ENCODE measurements at places on chromosomes 5 and 9.

DNA sequence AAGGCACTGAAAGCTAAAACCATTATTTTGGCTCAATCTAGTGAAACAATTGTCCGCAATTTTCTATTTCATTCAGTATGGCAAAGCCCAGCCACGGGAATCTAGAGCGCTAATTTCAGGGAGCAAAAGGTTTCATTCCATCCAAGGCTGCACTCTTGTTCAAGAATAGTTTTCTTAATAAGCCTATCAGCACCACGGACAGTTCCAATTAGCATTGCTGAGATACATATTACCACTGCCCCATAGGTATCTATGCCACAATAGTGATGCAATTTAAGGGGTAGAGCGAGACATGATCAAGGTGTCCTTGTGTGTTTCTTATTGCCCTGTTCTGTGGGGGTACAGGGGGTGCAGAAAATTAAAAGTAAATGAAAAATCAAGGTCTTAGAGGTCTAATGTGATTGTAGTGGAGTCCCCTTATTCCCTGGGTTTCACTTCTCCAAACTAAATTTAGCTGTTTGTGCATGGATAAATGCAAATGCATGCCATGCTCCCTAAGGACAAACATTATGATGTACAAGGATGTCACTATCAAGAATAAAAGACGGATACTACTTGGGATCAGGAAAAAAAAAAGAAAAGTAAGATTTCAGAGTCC is 45.5 kb downstream of the SPOCK1 start:
- no peak for DNase-seq

- DNase-seq = no peak
Observed at GRCh38 chr9:95085861-95086563, 231.5 kb downstream of the FANCC start.

GRCh38 chr5:135707302-135707701 is 127.2 kb upstream of the SLC25A48 start:
- no peak for DNase-seq

DNA sequence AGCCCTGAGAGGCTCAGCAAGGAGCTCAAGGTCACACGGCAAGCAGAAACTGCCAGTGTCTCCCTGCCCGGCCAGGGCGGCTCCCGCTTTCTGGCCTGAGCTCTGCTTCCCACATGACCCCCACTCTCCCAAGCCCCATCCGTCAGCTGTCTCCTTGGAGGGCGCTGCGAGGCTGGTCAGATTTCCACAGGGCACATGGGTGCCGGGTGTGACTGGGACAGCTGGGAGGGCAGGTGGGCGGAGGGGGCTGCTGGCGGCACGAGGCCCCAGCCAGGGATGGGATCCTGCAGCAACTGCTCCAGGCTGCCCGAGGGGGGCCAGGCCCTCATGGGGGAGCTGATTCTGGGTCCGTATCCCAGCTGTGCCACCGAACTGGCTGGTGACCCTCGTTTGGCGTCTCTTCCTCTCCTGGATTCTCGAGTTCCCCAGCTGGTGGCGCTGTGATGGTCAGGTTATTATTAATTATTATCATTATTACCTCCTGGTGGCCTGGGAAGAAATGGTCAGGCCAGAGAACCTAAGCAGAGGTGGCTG is 12.9 kb upstream of the WDR38 start:
- no peak for DNase-seq

DNA sequence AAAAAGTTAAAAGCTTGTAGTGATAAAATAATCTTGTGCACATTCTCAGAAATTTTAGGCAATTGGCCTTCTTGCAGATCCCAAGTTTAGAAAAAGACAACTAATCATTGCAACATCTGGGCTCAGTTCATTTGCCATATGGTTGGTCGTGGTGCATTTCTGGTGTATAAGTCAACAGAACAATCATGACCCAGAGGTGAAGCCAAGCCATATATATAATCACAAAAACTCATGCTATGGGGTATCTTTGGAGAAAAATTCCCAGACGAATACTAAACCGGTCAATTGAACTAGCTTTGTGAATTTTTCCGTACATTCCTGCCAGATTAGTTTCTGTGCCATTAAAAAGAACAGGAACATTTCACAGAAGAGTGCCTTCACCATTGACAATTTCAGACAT is 50.3 kb downstream of the FYB1 start:
- DNase-seq = no peak

GRCh38 chr5:26121338-26121737 is 917.0 kb downstream of the CDH9 start:
- no peak for DNase-seq

- no peak for DNase-seq
Observed at GRCh38 chr9:77997611-77998284, 33.9 kb downstream of the GNAQ start.

DNA sequence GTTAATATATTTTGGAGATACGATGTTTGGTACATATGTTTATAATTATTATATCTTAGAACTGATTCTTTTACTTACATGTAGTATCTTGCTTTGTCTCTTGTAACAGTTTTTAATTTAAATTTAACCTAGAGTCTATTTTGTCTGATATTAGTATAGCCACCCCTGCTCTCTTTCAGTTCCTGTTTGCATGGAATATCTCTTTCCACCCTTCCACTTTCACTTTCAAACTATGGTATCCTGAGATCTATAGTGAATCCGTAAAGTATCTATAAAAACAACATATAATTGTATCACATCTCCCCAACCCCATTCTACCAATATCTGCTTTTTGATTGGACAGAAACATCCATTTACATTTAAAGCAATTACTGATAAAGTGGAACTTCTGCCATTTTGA is 7.2 kb downstream of the IRGM start:
- no peak for DNase-seq

DNA sequence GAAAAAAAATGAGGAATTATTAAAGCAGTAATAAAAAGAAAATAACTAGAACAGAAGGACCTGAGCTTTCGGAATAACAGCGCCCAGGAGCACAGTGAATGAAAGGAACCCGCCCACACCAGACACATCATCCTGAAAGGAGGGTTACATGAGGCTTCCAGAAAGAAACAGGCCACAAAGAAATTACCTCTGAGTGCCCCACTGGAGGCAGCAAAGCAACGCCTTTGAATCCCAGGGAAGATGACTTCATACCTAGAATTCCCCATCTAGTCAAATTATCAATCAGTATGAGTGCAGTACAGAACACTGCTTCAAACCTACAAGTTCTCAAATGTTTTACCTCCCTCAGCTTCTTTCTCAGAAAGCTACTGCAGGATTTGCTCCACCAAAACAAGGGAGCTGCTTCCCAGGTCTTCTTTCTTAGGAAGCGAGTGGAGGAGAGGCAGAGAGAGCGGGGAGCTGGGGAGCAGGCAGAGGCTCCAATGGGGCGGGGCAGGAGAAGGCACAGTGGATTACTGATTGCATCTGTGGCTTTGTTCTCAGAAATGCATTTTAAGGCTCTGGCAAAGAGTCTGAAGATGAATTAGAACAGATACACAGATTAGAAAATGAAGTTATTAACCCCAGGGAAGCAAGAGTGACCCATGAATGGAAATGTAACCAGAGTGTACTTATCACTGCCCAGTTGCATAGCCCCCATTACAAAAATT is 87.1 kb downstream of the SEMA4D start:
- DNase-seq = no peak

- DNase-seq = no peak
Observed at GRCh38 chr5:66139318-66139712, 4.8 kb upstream of the SREK1 start.

- DNase-seq = no peak
Observed at GRCh38 chr5:116361171-116361967, 213.3 kb downstream of the SEMA6A start.

- DNase-seq = no peak
Observed at GRCh38 chr5:65832152-65832551, 94.2 kb upstream of the ERBIN start.

- no peak for DNase-seq
Observed at GRCh38 chr5:65984098-65984885, 57.9 kb downstream of the ERBIN start.

DNA sequence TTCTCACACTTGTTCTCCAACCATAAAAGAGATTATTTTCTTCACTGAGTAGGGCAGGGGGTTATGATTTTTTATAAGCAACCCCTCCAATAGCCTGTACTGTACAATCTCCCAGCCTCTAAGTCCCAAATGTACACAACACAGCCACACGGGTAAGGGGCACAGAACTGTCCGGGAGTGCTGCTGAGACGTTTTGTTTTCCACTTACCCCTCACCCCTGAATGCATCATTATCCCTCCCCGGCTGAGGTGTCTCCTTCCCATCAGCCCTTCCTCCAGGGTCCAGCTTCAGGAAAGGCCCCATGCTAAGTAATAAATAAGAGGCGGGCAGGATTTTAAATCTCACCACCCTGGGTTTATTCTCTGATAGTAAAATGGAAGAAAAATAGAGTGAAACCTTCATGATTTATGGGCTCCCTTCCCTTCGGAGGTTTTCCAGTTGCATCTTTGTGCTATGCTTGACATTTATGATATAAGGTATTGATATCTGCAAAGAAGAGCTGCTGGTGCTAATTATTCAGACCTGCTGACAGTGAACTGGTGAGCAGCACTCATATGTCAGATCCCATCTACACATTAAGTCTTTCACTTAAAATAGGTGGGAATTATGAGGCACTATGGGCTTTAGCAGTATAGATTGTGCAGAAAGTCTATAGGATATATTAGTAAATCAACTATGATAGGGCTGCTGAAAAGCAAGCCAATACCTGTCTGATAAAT is 67.2 kb upstream of the MEGF10 start:
- DNase-seq = no peak

DNA sequence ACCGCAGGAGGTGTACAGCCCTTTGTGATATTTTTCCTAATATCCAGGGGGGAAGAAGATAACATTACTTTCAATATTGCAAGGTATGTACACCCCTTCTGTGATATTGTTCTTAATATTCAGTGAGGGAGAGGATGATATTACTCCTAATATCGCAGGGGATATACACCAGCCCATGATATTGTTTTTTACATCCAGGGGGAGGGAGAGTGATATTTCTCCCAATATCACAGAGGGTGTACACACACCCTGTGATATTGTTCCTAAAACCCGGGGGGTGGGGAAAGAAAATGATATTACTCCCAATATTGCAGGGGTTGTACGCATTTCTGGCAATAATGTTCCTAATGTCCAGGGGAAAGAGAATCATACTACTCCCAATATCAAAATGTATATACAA is 58.0 kb upstream of the SLC25A48 start:
- no peak for DNase-seq

DNA sequence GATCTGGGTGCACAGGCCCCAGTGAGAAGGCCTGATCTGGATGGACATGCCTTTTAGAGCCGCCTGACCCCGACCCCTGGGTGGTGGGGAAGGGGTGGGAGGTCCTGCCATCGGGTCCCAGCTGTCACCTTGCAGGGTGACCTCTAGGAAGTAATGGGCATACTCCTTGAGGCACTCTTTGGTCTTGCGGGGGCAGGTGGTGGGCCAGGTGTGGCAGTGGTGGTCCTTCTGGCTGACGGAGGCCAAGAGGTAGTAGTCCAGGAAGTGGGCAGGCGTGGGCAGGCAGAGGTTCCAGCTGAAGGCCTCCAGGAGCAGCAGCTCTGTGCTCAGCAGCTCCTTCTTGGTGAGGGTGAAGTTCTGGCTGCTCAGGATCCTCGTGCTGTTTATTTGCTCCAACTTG is 30.0 kb downstream of the FABP6 start:
- DNase-seq = no peak

GRCh38 chr5:29134418-29134817 is 2059.1 kb upstream of the CDH6 start:
- no peak for DNase-seq

DNA sequence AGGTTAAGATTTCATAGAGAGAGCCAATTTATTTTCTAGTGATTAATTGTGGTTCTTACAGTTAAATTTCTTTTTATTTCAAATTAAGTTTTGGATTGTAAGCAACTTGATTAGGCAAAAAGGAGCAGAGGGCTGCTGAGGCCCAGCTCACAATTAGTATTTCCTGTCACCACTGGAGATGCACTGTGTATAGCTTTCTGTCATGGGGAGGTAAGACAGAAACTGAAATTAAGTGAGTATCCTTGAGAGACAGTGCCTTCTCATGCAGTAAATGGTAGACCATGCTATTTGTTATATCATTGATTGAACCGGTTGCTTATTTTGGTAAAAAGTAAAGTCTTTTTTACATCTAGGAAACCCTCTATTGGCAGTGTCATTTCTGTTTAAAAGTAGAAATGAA is 190.7 kb downstream of the CCDC171 start:
- DNase-seq = no peak

DNA sequence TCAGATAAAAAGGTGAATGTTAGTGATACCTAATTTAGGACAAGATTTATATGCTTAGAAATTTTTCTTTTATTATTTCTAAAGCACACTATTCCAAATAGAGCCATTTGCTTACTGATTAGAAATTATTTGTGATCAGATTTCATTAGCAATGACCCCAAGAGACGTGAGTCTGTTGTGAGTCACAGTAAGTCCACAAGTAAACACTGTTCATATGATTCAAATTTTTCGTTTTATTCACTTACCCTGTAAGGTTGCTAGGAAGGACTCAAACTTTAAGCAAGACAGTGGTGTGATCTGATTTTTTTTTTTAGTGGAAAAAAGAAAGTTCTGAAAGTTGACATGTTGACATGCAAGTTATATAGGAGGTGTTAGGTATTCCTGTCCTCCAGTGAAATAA is 1.2 kb downstream of the CARD6 start:
- DNase-seq = no peak

DNA sequence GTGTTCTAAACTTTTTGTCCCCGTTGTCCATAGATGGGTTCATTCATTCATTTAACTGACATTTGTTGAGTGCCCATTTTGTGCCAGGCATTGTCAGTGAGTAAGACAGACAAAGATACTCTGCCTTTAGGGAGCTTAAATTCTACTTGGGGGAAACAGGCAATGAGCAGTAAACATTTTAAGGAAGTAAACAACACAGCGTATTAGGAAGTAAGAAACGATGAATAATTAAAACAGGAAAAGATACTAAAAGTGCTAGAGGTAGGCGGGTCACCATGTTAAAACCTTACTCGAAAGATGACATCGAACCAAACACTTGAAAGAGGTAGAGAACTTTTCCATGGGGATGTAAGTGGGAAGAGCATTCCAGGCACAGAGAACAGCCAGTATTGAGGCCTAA is 5.5 kb upstream of the MAML1 start:
- no peak for DNase-seq

DNA sequence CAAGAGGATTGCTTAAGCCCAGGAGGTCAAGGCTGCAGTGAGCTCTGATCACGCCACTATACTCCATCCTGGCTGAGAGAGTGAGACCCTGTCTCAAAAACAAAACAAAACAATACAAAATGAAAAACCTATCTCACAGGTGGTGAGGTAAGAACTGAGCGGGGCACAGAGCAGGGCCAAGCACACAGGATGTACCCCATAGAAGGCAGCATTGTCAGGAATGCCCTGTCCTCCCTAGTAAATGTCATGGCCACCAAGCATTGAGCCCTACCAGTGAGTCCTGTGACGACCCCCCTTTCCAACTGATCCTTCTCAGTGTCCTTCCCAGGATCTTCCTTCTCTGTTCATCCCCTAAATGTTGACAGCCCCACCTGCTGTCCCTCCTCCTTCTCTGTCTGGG is 44.6 kb upstream of the ALDH1B1 start:
- DNase-seq = no peak

GRCh38 chr9:108254236-108254635 is 601.5 kb downstream of the ACTL7B start:
- no peak for DNase-seq

GRCh38 chr9:14165376-14166035 is 148.4 kb downstream of the NFIB start:
- DNase-seq = no peak

- no peak for DNase-seq
Observed at GRCh38 chr5:121038438-121038837, 574.3 kb downstream of the PRR16 start.

GRCh38 chr9:72590824-72591223 is 69.4 kb downstream of the TMC1 start:
- DNase-seq = no peak
